ENCODE measurements at places on chromosomes 4 and X.

DNA sequence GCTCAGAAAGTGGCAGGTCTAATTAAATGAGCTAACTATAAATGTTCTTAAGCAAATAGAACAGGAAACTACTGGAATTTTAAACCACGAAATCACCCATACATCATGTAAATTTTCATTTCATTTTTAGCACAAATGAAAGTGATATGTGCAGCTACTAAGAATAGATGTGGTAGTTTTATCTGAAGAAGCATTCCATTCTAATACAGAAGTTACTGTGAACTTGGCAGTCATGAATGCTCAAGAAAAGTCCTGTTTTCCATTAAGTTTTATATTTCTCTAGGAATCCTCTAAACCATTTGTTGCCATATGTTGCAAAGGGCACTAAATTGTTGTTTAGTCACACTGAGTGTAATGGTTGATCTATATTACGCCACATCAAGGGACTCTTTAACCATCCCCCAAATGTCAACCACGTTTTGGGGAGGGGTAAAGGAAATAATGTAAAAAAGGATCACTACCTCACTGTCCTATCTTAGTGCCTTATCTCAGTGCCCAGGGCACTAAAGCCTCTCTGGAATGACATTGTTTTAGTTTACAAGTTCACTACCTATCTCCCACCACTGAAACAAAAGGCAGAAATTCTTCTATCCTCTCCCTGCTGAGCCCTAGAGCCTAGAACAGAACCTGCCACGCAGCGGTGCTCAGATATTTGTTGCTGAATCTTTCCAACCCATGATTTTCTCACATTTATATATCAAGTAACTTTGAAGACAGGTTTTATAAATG lies 118.0 kb downstream of the SHISA3 start:
- DNase-seq: no peak

GRCh38 chr4:144611850-144612249 lies 34.1 kb upstream of the HHIP start:
- DNase-seq: peak; percentile 4

DNA sequence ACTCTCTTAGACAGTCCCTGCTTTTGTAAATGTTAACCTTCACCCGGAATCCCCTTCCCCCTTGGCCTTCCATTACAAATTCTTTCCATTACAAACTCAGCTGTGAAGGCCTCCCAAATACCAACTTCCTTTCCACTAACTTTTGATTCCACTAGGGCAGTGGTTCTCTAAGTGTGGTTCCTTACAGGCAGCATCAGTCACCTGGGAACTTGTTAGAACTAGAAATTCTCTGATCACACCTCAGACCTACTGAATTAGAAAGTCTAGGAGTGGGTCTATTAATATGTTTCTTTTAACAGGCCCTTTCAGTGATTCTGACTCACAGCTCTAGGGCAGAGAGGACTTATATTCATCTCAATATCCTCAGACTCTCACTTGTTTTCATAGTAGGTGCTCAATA lies 19.0 kb upstream of the MRPL1 start:
- DNase-seq: no peak

GRCh38 chr4:180304321-180304720 lies 1938.9 kb upstream of the TENM3 start:
- no peak for DNase-seq

GRCh38 chr4:189050643-189051042 lies 890.0 kb upstream of the FRG1 start:
- DNase-seq: no peak

- DNase-seq: no peak
Measured at GRCh38 chr4:1164040-1164439, 8.3 kb downstream of the SPON2 start.

DNA sequence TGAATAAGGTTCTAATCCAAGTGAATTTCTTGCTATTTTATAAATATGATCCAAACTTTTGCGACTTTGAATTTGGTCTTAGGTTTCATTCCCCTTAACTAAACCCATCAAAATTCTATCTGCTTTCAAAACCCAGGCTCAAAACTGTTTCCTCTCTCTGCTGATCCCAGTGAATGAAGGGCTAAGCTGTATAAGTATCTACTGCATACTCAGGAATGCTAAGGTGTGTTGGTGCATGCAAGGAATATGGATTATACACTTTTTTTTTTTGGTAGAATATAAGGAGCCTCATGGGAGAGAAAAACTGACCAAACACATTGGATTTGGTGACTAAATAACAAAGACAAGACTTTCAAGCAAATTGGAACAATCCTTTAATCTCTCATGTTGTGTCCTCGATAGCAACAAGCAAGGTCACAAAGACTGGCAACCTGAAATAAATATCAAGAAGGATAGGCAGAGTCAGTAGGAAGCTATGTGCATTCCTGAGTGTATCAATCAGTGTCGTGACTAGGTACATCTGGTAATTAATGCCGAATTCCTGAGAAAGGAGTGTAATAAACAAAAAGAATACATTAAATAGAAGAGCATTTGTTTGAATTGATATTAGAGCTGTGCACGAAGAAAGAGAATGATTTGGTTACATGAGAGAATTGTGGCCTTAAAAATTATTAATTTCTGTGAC lies 74.3 kb upstream of the KCTD8 start:
- no peak for DNase-seq
